Activated CD4-positive, CD25-positive, alpha-beta regulatory T cell (primary cell): ENCODE measurements at places on chromosomes 2 and 18.

GRCh38 chr2:44285174-44285573, 9.9 kb downstream of the SLC3A1 start:
- DNase-seq: no peak

- no peak for DNase-seq
These were observed 6.6 kb upstream of the RPL37A start for GRCh38 chr2:216491793-216492596.

DNA sequence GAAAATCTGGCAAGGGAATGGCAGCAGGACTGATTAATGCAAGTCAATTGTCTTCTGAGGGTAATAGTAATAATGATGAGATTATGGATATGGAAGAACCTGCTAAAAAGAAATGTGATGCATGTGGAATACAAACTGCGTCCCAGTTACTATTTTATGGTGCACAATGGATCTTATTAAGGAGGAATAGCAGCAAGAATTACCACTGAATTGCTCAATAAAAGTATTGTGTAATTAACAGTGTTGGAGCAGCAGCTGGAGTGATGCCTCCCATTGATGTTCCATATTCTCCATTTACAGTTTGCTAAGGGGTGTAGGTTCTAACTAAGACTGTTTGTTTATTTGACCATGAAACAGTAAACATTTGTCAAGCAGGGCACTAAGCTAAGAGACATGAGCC, 167.9 kb downstream of the HRH4 start:
- DNase-seq: no peak

GRCh38 chr2:191853843-191854242, 7.0 kb upstream of the CAVIN2 start:
- no peak for DNase-seq

GRCh38 chr2:146989741-146990140, 855.1 kb upstream of the ACVR2A start:
- no peak for DNase-seq

DNA sequence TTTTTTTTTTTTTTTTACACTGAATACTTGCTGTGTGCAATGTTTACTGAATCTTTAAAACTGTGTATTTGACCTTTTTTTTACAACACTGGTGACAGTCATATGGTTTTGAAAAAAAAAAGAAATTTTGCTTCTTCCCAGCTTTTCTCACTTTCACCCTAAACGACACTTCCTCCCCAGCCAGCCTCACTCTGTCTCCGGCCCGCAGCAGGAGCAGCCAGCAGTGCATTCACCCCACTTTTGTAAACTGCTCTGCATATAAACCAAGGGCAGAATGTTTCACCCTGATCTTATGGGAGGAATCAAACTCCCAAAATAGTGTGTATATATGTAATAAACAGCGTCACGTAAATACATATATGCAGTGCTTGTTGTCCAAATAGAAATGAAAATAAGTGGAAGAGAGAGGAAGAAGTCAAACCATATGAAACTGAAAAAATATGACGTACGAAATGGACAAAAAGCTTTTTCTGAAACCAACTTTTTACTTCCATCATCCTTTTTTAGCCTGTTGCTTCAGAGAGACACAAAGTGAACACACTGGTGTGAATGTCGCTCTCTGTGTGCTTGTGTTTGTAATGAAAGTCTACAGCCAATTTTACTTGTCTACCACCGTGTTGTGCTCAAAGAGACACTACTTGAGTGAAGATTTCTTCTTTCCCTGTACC, 54.2 kb downstream of the ZCCHC2 start:
- DNase-seq: no peak

- no peak for DNase-seq
These were observed 202.1 kb downstream of the SH3RF3 start for GRCh38 chr2:109331081-109331480.

- DNase-seq: no peak
These were observed 25.6 kb downstream of the ANKMY1 start for GRCh38 chr2:240532031-240532775.

DNA sequence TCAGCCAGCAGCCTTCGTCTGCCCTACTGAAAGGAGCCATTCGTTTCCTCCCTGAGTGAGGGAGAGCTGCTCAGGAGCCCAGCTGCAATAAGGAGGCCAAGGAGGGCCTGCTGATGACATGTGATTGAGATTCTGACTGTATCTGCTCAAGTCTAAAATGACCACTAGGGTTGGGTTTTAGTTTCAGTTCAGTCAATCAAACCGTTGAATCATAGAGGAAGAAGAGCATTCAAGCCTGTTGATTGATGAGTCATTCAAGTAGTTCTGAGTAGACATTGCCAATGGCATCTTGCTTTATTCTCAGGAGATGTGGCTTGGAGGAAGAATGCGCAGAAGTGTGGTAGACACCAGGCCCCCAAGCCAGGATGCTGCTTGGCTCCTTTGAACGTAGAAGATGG, 19.9 kb upstream of the BCL2L11 start:
- DNase-seq: no peak

GRCh38 chr2:55089726-55090125, 39.5 kb upstream of the RTN4 start:
- no peak for DNase-seq

GRCh38 chr2:239569401-239570090, 168.7 kb upstream of the HDAC4 start:
- no peak for DNase-seq

GRCh38 chr18:23134780-23135549, at the start of gene CABLES1:
TSS of gene CABLES1 (plus strand) at chr18:23135485. CDS start at chr18:23135763, 278 bp downstream.
- DNase-seq: no peak

GRCh38 chr18:6434481-6434880, 19.8 kb upstream of the L3MBTL4 start:
- DNase-seq: no peak

DNA sequence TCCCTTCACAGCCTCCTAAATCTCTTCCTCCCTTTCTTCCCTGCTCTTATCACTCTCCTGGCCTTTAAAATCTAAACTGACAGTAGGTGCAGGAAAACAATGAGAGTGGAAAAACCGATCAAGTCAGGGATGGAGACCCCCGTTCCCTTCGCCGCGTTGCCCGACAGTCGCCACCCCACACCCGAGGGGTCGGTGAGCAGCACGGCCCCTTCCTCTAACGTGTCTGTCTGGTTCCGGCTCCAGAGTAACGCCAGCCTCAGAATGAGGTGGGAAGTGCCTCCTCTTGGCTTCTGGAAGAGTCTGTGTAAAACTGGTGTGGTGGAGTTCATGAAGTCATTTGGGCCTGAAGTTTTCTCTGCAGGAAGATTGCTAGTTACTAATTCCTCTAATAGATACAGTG, 138.6 kb downstream of the NFATC1 start:
- no peak for DNase-seq

- no peak for DNase-seq
These were observed 334.8 kb downstream of the DYSF start for GRCh38 chr2:71788186-71788525.

GRCh38 chr2:211599146-211599545, 939.5 kb downstream of the ERBB4 start:
- DNase-seq: no peak

DNA sequence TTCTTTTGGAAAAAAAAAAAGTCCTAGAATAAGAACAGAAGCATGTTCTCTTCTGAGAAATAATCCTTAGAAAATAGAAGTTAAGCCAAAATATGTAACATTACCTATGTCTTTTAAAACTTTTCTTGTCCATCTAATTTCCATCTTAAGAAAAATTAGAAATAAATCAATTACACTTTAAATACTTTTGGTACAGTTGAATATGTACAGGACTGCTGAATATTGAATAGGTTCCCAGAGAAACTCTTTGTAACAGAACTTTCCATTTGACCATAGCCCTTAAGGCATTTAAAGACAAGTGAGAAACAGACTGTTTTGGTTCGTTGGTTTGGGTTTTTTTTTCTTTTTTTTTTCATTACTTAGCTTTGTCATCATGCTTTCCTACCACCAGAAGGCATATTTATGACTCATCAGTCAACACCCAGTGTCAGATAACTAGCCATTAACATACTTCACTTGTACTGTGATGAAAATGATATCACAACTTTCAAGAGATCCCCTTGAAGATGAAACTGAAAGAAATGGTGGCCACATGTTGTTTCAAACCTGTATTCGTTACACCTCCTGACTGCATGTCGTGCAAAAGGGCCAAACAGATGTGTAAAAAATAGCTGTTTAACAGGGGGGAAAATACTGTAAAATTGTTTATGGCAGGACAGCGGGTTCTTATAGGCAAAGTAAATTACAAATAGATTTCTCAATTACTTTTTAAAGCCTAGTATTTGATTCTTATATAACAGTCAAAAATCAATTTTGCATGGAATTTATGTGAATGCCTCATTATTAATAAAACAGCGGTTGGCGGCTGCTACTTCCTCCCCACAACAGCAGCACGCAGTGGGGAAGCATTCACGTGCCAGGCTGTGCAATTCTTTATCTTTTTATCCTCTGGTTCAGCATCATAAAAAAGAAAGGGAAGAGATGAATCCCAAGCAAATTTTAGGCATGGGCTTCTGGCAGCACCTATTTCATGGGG, 280.7 kb upstream of the HNRNPA3 start:
- no peak for DNase-seq

GRCh38 chr2:31193806-31194205, 23.5 kb downstream of the CAPN14 start:
- DNase-seq: no peak

- DNase-seq: no peak
These were observed 49.8 kb upstream of the IL1RL1 start for GRCh38 chr2:102261467-102262135.

- DNase-seq: no peak
These were observed 136.5 kb upstream of the RND3 start for GRCh38 chr2:150624001-150624401.

DNA sequence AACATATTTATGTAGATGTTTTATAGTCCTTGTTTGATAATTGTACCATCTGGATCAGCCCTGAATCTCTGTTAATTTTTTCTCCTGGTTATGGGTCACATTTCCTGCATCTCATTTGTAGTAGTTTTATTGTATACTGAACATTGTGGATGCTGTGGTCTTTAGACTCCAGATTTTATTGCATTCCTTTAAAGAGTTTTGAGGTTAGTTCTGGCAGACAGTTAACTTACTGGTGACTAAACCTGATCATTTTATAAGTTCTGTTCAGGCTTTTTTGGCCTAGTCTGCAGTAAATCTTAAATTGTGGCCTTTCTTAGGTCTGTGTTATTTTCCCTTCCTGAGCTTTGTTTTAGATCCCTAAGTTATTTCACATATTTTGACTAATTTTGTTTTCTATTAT, 84.3 kb downstream of the FANCL start:
- no peak for DNase-seq

GRCh38 chr2:55014962-55015939, 35.0 kb downstream of the RTN4 start:
- no peak for DNase-seq

DNA sequence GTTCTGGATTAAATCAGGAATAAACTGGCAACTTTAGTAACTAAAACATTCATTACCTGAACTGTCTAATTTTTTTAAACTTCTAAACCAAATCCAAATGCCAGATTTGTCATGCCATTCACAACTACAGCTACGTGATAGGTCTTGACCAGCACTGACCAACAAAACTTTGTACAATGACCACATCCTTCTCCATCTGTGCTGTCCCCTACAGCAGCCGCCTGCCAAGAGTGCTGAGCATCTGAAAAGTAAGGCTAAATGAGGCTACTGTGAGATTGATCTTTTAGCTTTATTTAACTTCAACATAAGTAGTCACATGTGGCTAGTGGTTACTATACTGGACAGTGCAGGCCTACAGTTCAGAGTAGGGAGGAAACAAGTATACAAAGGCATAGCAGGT, 7.6 kb downstream of the FAM168B start:
- no peak for DNase-seq

DNA sequence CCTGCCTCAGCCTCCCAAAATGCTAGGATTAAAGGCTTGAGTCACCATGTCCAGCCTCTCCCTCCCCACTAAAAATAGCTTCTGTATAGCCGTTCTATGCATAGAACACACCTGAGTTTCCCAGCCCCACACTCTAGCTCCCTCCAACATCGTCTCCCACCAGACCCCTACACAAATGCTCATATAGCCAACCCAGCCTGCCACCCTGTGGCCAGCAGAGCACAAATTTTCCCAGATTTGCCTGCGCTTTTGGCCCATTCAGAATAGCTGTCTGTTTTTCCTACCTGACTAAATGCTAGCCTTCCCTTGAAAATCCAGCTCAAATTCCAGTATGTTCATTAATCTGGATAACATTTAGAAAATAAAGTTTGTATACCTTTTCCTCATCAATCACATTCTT, 22.8 kb downstream of the TRABD2A start:
- DNase-seq: no peak

DNA sequence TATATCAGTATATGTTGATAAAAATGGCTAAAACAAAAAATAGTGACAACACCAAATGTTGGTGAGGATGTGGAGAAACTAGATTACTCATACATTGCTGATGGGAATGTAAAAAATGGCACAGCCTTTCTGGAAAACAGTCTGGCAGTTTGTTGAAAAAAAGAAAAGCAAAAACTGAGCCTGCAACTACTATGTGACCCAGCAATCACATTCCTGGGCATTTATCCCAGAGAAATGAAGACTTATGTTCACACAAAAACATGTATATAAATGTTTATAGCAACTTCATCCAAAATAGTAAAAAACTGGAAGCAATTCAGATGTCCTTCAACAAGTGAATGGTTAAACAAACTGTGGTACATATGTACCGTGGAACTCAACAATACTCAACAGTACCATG, 7.5 kb upstream of the KDSR start:
- DNase-seq: no peak

DNA sequence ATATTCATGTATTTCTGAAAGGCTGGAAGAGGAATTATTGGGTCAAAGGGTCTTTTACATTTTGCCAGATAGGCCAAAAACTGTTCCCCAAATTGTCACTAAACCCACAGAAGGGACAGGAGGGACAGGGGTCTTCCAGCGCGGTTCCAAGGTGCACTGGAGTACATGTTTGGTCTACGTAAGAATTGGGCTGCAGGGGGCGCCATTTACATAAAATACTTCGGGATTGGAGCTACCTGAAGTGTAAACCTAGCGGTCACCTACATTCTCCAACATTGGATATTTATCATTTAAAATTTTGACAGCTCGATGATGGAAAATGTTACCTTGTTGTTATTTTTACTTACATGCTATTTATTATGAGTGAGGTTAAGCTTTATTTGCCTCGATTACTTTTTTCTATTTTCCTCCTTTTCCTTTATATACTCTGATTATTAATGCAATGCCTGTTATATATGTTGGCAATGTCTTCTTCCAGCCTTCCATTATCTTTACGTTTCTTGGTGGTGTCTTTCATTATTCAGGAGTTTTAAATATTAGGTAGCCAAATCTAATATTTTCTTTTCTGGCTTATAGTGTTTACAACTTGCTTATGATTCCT, 43.0 kb upstream of the RAB6C start:
- no peak for DNase-seq

DNA sequence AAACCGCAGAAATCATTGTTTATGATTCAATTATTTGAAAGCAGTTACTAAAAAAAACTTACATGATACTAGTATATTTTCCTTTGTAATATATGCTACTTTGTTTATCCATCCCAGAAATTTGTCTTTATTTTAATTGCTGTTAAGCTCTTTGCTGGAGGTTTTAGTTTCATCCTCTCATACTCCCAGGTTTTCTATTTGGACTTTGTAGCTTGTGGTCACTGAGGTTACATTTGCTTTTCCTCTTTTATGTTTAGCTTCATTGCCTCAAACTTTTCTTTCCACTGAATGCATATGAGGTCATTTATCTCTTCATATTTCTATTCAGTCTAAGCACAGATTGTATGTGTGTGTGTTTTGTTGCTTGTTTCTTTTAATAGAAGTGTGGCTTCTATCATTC, 89.9 kb downstream of the ERBB4 start:
- DNase-seq: no peak

GRCh38 chr2:31139671-31140070, 1.4 kb upstream of the GALNT14 start:
- no peak for DNase-seq

GRCh38 chr2:20900052-20900636, 77.2 kb upstream of the LDAH start:
- DNase-seq: no peak
